Caco-2 (cell line): ENCODE measurements at places on chromosomes 7 and 10.

DNA sequence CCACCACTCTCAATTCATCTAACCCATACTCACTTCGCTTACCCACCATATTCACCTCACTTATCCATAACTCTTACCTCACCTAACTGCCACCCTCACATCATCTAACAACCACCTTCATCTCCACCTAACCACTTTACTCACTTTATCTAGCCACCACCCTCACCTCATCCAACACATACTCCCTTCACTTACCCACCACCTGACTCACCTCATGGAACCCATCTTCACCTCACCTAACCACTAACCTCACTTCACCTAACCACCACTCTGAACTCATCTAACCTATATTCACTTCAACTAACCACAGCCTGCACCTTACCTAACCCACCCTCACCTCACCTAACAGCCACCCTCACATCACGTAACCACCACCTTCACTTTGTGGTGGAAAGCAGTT lies 84.2 kb downstream of the VIPR2 start:
- no peak for DNase-seq

DNA sequence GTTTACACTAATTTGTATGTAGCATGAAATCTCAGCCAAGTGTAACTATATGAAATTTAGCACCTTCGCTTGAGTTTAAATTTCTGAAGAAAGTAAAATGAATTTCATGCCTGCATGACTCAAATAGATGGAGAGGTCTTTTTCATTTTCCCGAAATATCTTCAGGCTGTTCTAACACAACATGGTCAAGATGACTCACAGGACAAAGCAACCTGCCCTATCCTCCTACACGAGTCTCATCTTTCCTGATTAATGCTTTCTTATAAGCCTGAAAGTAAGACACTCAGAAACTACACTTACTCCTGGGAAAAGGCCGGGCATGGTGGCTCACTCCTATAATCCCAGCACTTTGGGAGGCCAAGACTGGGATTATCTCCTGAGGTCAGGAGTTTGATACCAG lies 41.2 kb downstream of the CH25H start:
- DNase-seq, result no peak

DNA sequence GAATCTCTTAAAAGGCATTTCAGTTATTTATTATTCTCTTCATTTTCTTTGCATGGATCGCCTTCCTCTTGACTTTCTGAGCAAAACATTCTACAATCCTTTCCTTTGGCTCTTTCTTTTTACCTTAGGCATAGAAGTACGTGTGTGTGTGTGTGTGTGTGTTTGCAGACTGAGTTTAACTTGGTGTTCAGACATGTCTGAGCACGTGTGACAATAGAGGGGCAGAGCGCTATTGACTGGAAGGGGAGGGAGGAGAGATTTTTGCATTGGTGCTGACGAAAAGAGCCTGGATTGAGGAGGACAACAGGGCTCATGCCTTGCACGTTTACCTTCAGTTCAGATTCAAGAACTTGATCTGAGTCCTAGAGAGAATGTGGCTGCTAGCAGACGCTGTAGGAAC lies 129.8 kb downstream of the SEC23IP start:
- DNase-seq, result no peak

DNA sequence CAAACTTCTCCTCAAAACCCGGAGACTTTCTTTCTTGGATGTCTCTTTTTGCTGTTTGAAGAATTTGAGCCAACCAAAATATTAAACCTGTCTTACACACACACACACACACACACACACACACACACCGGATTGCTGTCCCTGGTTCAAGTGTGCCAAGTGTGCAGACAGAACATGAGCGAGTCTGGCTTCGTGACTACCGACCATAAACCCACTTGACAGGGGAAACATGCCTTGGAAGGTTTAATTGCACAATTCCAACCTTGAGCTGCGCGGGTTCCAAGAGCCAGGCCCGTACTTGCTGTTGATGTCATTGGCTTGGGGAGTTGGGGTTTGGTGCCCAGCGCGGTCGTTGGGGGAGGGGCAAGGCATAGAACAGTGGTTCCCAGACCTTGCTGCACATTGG lies 1.7 kb downstream of the EGFR start:
- no peak for DNase-seq

DNA sequence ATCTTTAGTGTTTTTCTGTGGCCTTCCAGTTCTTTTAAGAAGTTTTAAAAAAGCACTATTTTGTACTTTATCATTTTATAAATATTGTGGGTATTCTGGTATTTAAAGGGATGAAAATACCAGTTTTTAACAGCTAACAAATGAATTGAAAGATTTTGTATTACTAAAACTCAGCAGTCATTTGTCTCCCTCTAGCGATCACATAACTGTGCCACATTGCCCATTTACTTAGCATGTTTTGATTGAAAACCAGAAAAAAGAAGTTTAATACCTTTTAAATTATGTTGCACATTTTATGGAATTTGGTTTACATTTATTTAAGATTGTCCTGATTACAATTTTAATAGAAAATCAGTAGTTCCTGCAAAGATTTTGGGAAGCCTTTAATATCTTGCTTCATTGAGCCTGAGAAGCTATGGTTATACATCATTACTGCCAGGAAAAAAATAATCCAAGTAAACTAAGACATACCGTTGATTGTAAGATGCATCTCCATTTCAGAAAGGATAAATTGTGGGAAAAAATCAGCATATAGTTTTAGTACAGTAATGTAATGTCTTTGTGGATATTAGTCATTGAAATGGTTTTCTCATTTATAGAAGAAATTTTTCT lies 34.9 kb downstream of the TAX1BP1 start:
- no peak for DNase-seq

GRCh38 chr7:149241696-149242095 lies 2.2 kb downstream of the ZNF212 start:
- DNase-seq, result no peak

DNA sequence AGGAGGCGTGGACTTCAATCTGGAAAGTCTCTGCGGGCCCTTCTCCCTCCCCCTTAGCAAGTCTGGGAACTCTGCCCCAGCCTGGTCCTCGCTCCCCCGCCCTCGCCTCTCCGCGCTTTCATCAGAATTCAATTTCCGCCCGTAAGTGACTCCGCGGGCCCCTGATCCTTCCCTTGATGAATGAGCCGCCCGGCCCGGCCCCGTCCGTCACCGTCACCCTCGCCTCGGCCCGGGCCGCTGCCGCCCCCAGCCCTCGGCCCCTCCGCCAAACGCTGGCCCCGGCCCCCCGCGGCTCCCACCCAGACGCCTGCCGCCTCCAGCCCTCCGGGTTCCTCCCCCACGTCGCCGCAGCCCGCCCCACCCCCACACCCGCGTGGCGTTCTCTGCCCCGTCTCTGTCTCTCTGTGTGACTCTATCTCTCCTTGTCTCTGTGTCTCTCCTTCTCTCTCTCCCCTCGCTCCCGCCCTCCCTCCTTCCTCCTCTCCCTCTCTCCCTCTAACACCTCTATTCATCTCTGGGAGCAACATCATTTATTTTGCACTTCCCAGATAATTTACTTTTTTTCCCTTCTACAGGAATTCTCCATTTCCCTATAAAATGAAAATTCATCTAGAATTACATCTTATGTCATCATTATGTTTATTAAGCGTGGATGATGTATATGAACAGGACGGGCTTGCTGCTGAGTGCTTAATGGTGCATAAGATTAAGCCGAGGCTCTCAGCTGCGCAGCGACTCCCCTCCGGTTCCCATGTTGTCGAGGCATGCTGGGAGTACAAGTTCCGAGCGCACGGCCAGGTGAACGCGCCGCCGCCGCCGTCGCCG lies 91.2 kb upstream of the PAX2 start:
- no peak for DNase-seq

- no peak for DNase-seq
These were observed 90.3 kb downstream of the FRMPD2 start for GRCh38 chr10:48184224-48184623.

DNA sequence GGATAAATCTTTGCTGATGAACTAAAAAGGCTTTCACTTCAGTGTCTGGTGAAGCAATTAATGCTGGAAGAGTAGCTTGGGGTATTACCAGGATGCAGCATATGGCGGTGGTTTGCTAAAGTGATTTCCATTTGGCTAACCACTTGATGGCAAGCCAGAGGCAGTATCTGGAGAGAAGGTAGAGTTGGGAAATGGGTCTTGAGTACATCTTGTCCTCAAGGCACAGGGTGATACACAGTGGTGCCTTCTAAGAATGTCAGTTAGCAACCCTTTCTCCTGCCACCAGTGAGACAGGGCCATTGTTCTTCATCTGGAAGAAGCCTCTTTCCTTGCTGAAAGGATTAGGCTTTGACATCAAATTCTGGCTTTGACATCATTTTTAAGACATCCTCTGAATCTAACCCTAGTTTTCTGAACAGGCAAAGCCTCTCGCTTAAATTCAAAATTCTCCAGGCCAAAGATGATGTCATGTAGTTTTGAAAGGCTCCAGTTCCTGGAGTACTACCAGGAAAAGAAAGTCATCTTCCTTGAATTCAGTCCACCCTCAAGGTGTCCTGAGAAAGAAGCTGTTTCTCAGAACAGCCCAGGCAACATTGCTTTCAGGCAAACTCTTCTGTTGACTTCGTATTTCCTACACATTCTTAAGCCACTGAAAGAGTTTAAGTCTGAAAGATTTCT lies 162.4 kb downstream of the ARID5B start:
- DNase-seq, result no peak

DNA sequence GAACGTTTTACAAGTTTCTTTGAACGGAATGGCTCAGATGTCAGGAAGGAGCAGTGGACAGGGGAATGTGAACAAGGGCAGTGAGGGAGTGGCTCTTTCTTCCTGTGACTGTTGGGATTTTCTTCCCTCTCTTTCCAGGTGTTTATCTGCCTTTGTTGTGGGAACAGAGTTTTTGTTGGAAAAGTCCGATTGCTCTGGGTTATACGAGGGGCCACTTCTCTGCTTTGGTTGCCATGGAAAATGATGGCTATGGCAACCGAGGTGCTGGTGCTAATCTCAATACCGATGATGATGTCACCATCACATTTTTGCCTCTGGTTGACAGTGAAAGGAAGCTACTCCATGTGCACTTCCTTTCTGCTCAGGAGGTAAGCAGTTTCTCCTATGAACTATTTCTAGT lies 41.4 kb downstream of the ZRANB1 start:
- no peak for DNase-seq

DNA sequence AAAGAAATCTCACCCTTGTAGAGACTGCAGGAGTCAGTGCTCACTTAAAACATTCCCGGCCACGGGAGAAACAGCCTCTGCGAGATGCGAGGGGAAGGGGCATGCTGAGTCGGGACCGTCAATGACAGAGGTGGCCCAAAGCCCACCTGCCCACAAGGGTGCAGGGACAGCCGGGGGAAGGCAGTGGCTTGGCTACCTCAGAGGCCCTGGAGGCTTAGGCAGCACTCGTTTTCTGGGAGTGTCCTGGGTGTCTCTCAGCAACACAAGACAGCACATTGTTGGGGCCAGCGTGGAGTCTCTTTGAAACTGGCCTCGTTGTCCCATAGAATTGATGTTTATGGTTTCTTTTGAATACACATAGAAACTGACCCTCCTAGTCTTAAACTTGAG lies 25.6 kb upstream of the SYCE1 start:
- no peak for DNase-seq

DNA sequence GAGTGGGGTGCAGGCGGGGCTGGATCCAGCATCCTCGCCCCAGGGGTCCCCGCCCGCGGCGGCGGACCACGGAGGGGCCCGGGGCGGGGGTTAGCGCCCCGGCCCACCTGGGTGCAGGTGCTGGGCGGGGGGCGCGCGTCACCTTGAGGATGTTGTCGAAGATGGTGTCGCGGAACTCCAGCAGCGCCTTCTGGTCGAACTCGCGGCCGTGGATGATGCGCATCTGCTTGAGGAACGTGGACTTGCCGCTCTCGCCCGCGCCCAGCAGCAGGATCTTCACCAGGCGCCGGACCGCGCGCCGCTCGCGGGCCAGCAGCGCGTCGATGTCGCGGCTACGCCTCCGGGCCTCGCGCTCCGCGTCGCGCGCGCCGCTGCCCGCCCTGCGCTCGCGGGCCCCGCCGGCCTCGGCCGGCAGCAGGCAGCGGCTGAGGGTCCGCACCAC lies 376 bp downstream of the GNA12 start:
- DNase-seq, result peak; percentile 46
